ENCODE measurements at places on chromosomes 7 and 10.

GRCh38 chr7:111091593-111092358 is 849 bp downstream of the LRRN3 start:
- H3K27ac ChIP-seq = no peak overlapping the region
- peak overlapping the region; percentile 67 for H3K4me3 ChIP-seq
- no peaks in the 10 kb centered on the region for H3K36me3 ChIP-seq
- no peak for DNase-seq
- no peaks in the 10 kb centered on the region for H3K27me3 ChIP-seq

GRCh38 chr7:111268941-111269340 is 178.0 kb downstream of the LRRN3 start:
- no peaks in the 10 kb centered on the region for H3K27me3 ChIP-seq
- H3K36me3 ChIP-seq = no peaks in the 10 kb centered on the region
- H3K4me3 ChIP-seq = no peak overlapping the region
- DNase-seq = no peak
- H3K4me1 ChIP-seq = peaks cover 17% of the 10 kb centered on the region

GRCh38 chr10:11434324-11434723 is 177.1 kb downstream of the USP6NL start:
- no peak for DNase-seq
- H3K36me3 ChIP-seq = no peaks in the 10 kb centered on the region
- no peak overlapping the region for H3K4me3 ChIP-seq
- no peaks in the 10 kb centered on the region for H3K27me3 ChIP-seq

DNA sequence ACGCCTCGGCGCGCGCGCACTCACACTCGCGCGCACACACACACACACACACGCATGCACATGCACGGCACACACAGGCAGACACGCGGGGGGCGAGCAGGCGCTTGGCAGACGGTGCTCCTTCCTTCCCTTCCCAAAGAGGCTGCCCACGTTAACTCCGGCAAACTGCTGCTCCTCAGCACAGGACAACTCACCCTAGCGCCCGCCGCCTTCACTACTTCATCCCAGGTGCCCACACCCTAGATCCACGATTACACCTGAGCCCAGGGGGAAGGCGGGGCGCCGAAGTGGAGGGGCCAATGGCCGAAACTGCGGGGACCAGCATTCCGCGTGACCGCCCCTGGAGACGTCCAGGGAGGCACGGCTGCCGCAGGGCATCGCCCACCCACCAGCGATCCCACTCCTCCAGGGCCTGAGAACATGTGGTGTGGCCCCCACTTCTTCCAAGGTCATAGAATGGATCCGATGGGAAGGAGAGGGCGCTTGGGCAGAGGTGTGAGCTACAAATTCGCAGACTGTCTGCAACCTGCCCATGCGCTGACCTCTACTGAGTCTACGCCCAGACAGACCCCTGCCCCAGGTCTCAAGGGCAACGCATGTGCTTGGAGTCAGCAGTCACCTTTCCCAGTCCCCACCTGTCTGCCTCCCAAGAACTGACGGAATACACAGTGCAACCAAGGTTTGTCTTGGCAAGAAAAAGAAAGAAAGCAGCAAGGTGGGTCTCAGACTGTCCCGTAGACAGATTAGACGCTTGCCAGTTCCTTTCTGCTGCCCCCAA is 74.6 kb downstream of the CALN1 start:
- no peaks in the 10 kb centered on the region for H3K36me3 ChIP-seq
- DNase-seq = no peak
- H3K4me1 ChIP-seq = no peaks in the 10 kb centered on the region
- H3K27me3 ChIP-seq = no peaks in the 10 kb centered on the region
- no peak overlapping the region for H3K4me3 ChIP-seq
- H3K27ac ChIP-seq = no peak overlapping the region

GRCh38 chr7:28517206-28517605 is 104.9 kb downstream of the CREB5 start:
- H3K4me3 ChIP-seq = no peak overlapping the region
- H3K36me3 ChIP-seq = no peaks in the 10 kb centered on the region
- H3K27ac ChIP-seq = no peak overlapping the region
- H3K4me1 ChIP-seq = peaks cover 4% of the 10 kb centered on the region

GRCh38 chr7:156049366-156049765 is 237.1 kb upstream of the SHH start:
- no peak overlapping the region for H3K4me3 ChIP-seq
- H3K36me3 ChIP-seq = no peaks in the 10 kb centered on the region
- no peak for DNase-seq
- no peak overlapping the region for H3K27ac ChIP-seq
- H3K27me3 ChIP-seq = no peaks in the 10 kb centered on the region

DNA sequence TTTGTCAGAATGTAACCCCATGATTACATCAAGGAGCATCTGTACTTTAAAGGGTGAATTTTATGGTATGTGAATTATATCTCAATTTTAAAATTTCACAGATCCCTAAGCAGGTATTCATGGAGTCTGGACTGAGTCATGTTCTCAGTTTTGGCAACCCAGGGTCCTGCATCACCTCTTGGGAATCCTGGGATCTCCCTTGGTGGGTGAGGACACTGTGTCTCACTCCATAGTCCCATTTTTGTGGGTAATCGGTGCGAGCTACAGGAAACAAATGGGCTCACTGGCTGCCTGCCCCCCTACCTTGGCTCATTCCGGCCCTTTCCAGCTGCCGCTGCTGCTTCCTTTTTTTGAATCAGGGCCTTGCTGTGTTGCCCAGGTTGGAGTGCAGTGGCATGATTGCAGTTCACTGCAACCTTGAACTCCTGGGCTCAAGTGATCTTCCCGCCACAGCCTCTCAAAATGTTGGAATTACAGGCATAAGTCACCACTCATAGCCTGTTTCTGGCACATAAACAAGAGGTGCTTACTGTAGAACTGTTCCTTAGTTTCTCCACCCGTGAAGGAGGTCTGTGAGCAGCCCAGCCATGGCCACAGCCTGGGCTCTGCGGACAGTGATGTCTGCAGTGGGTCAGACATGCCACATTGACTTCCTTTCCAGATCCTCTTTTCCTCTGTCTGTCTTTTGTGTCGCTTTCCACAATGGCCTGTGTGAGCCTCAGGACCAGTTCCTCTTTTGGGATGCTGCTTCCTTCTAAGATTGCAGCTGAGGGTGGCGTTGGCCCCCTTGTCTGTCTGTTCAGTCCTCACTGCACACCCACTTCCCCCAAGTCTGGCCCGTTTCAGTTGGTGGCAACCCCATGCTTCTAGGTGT is 14.5 kb downstream of the PALD1 start:
- H3K4me3 ChIP-seq = no peak overlapping the region
- H3K4me1 ChIP-seq = peaks cover 10% of the 10 kb centered on the region
- no peak overlapping the region for H3K27ac ChIP-seq
- no peak for DNase-seq

GRCh38 chr10:44958196-44958897 is 1.3 kb upstream of the RASSF4 start:
- H3K27me3 ChIP-seq = no peaks in the 10 kb centered on the region
- H3K4me1 ChIP-seq = peaks cover 13% of the 10 kb centered on the region
- H3K4me3 ChIP-seq = peak overlapping the region; percentile 79
- H3K36me3 ChIP-seq = no peaks in the 10 kb centered on the region
- no peak for DNase-seq

DNA sequence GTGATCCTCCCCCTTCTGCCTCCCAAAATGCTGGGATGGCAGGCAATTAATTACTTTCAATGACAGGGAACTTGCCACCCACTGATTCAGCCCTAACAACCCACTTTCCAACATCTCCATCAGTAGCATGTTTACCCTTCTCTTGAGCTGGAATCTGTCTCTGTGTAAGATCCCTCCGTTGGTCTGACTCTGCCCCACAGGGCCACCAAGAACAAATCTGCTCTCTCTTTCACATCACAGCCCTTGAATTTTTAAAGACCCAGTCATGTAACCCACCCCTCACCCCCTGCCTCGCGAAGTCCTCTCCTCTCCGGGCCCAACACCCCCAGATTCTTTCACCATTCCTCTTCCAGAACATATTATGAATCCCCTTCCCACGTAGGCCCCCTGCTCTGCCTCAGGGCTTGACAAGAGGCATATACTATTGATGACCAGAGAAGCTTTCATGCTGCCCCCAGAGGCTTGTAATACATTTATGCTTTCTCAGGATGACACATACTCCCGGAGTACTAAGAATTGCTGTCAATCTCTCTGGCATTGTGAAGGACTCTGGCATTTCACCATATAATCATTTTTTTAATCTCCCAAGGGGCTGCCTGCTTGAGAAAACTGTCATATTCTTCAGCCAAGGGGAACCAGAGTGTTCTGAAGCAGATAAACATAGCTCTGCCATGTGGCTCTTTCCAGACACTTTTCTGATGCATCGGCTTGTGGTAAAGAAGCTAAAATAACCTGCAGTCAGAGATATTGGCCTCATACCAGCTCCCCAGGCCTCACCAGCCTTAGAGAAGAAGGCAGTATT is 179.2 kb upstream of the AUTS2 start:
- H3K27ac ChIP-seq = no peak overlapping the region
- H3K27me3 ChIP-seq = no peaks in the 10 kb centered on the region
- no peak overlapping the region for H3K4me3 ChIP-seq

DNA sequence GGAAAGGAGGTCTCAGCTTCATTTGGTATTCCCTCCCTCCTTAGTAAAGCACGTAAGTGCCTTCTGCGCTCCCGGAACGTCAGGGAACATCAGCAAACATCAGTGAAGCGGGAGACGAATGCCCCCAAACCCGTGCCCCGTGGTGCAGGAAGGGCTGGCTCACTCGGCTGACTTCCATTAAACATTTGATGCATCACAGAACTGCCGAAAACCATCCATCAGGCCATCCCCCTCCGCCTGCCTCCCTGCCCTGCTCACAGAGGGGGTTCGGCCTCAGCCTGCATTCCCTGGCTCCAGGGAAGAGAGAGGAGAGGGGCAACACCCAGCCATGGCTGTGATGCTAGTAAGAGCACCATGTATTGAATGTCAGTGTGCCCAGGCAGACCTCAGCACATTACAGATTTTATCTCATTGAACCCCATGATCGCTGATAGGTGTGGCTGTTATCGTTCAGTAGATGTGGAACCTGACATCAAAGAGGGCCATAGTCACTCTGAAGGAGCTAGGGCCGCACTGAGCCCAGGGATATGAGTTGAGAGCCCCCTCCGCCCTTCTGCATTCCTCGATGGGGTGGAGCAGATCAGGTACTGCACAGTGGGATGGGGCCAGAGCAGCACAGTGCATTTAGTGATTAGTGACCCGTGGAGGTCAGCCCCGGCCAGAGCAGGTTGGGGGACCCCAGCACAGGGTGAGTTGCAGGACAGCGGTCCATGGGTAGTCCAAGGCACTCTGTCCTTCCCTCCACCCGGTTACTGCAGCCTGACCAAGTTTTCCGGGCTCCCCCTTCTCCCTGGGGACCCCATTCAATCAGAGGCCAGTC is 146.4 kb downstream of the RPS24 start:
- H3K4me1 ChIP-seq = no peaks in the 10 kb centered on the region
- H3K27ac ChIP-seq = no peak overlapping the region
- no peaks in the 10 kb centered on the region for H3K27me3 ChIP-seq
- no peaks in the 10 kb centered on the region for H3K36me3 ChIP-seq

GRCh38 chr7:82235713-82236112 is 207.9 kb downstream of the CACNA2D1 start:
- no peak overlapping the region for H3K27ac ChIP-seq
- H3K27me3 ChIP-seq = no peaks in the 10 kb centered on the region
- H3K4me1 ChIP-seq = no peaks in the 10 kb centered on the region
- DNase-seq = no peak

- H3K36me3 ChIP-seq = no peaks in the 10 kb centered on the region
- H3K4me1 ChIP-seq = no peaks in the 10 kb centered on the region
- H3K27ac ChIP-seq = no peak overlapping the region
- no peak for DNase-seq
Observed at GRCh38 chr10:13046851-13047528, 45.5 kb upstream of the CCDC3 start.

- peak overlapping the region; percentile 93 for H3K27ac ChIP-seq
- no peak for DNase-seq
- peaks cover 55% of the 10 kb centered on the region for H3K4me1 ChIP-seq
- no peaks in the 10 kb centered on the region for H3K27me3 ChIP-seq
Observed at GRCh38 chr10:79071396-79071923, 2.7 kb downstream of the ZMIZ1 start.

- peaks cover 17% of the 10 kb centered on the region for H3K36me3 ChIP-seq
- no peaks in the 10 kb centered on the region for H3K27me3 ChIP-seq
- H3K4me1 ChIP-seq = peaks cover 6% of the 10 kb centered on the region
Observed at GRCh38 chr10:22570733-22571430, 143.5 kb downstream of the PIP4K2A start.

GRCh38 chr10:126212738-126213137 is 175.5 kb downstream of the ADAM12 start:
- H3K4me3 ChIP-seq = no peak overlapping the region
- H3K27ac ChIP-seq = no peak overlapping the region
- H3K27me3 ChIP-seq = no peaks in the 10 kb centered on the region

- H3K27me3 ChIP-seq = no peaks in the 10 kb centered on the region
- no peaks in the 10 kb centered on the region for H3K36me3 ChIP-seq
- no peaks in the 10 kb centered on the region for H3K4me1 ChIP-seq
- H3K27ac ChIP-seq = no peak overlapping the region
Observed at GRCh38 chr7:128226132-128226980, 14.7 kb upstream of the LEP start.

GRCh38 chr7:98399462-98399861 is 1.4 kb downstream of the BAIAP2L1 start:
- H3K27me3 ChIP-seq = no peaks in the 10 kb centered on the region
- H3K4me3 ChIP-seq = peak overlapping the region; percentile 39
- DNase-seq = no peak
- no peak overlapping the region for H3K27ac ChIP-seq

DNA sequence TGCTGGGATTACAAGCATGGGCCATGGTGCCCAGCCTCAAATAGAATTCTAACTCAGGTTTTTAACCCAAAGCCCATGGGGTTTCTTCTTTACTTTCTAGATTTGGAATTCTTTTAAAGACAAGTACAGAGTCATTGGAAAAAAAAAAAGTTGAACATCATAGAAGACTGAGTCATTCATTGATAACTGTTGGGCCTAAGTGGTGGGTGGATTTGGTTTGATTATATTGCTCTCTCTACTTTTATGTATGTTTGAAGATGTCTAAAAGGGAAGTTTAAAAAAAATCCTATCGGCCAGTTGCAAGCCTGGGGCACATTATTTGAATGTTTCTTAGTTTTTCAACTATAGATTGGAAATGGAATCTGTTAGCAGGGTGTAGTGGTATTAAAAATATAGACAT is 49.7 kb downstream of the INPP5F start:
- H3K36me3 ChIP-seq = no peaks in the 10 kb centered on the region
- no peak overlapping the region for H3K27ac ChIP-seq
- H3K27me3 ChIP-seq = no peaks in the 10 kb centered on the region
- no peak for DNase-seq
- no peak overlapping the region for H3K4me3 ChIP-seq

- H3K27me3 ChIP-seq = no peaks in the 10 kb centered on the region
- H3K4me1 ChIP-seq = no peaks in the 10 kb centered on the region
- DNase-seq = no peak
- no peaks in the 10 kb centered on the region for H3K36me3 ChIP-seq
Observed at GRCh38 chr10:25505466-25505865, 330.7 kb downstream of the GPR158 start.

- H3K27me3 ChIP-seq = no peaks in the 10 kb centered on the region
- no peaks in the 10 kb centered on the region for H3K4me1 ChIP-seq
- H3K4me3 ChIP-seq = no peak overlapping the region
- DNase-seq = no peak
- no peaks in the 10 kb centered on the region for H3K36me3 ChIP-seq
- no peak overlapping the region for H3K27ac ChIP-seq
Observed at GRCh38 chr7:74428023-74428422, 25.7 kb upstream of the GTF2IRD1 start.

GRCh38 chr7:26166684-26167266 is 14.8 kb downstream of the NFE2L3 start:
- no peaks in the 10 kb centered on the region for H3K27me3 ChIP-seq
- H3K4me3 ChIP-seq = no peak overlapping the region
- DNase-seq = no peak
- no peaks in the 10 kb centered on the region for H3K36me3 ChIP-seq
- no peak overlapping the region for H3K27ac ChIP-seq
- H3K4me1 ChIP-seq = no peaks in the 10 kb centered on the region

- DNase-seq = no peak
- H3K4me1 ChIP-seq = no peaks in the 10 kb centered on the region
- H3K27me3 ChIP-seq = no peaks in the 10 kb centered on the region
- no peak overlapping the region for H3K4me3 ChIP-seq
Observed at GRCh38 chr7:130286881-130287280, 6.1 kb upstream of the CPA4 start.
